ENCODE measurements at places on chromosomes 11 and 22. TPM values are rescaled to one million over a fixed set of nuclear protein-coding genes. Genes with fewer than 3 reads are reported as not detected.

- DNase-seq: no peak
These were observed 93.4 kb upstream of the SEPTIN5 start for GRCh38 chr22:19620742-19621371.

GRCh38 chr11:2836315-2837095, 49.1 kb downstream of the CDKN1C start:
- no peak for DNase-seq

DNA sequence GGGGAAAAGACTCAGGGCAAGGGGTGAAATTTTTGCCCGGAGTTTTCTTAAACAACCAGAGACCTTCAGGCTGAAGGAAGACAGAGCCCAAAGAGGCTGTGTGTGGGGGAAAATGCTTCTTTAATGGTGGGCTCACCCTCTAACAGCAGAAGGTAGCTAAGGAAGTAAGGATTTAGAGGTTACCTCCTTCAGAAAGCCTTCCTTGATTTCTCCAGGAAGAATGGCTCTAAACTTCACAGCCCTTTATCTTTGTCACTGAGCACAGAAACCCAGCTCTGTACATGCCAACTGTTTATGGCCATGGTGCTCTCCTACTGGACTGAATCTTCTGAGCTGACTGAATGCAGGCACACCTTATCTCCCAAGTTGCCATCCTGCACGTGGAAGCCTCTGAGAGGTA, 196.0 kb downstream of the TENM4 start:
- DNase-seq: no peak

GRCh38 chr11:132278801-132279574, 908.6 kb downstream of the NTM start:
- DNase-seq: no peak

DNA sequence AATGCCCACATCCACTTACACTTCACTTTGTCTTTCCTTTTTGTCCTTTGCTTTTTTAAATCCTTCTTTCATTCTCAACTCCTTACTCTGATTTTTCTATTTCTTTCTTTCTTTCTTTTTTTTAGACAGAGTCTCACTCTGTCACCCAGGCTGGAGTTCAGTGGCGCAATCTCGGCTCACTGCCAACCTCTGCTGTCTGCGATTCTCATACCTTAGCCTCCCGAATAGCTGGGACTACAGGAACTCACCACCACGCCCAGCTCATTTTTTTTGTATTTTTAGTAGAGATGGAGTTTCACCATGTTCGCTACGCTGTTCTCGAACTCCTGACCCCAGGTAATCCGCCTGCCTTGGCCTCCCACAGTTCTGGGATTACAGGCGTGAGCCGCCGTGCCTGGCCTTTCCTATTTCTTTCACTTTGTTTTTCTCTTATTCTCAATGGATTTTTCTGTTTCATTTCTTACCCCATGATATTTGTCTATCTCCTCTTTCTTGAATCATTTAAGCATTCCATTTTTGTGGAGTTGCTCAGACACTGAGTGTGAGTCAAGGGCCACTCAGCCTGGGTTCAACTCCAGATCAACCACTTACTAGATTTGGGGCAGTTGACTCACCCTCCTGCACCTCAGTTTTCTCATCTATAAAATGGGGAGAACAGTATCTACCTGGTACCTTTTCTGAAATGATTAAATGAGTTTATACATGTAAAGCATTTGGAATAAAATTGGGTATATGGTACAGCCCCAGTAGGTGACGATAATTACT, 7.6 kb downstream of the KCNJ5 start:
- no peak for DNase-seq

GRCh38 chr22:50576070-50576469, 2.2 kb downstream of the CPT1B start:
- no peak for DNase-seq

DNA sequence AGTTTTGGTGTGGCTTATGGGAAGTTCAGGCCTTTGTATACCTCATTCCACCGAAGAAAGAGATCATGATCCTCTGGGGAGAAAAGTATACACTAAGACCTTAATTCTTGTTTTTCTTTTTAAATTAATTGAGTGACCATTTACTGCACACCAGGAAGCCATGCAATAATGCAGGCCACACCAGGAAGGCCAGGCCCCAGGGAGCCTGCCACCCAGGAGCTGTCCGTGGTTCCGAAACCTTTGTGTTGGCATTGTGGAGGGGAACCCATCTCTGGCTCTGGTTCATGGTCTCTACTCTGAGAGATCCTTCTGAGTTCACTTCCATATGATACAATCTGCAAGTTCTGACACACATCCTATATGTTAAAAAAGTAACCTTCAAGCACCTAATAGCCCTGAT, 291.8 kb downstream of the MIAT start:
- no peak for DNase-seq

DNA sequence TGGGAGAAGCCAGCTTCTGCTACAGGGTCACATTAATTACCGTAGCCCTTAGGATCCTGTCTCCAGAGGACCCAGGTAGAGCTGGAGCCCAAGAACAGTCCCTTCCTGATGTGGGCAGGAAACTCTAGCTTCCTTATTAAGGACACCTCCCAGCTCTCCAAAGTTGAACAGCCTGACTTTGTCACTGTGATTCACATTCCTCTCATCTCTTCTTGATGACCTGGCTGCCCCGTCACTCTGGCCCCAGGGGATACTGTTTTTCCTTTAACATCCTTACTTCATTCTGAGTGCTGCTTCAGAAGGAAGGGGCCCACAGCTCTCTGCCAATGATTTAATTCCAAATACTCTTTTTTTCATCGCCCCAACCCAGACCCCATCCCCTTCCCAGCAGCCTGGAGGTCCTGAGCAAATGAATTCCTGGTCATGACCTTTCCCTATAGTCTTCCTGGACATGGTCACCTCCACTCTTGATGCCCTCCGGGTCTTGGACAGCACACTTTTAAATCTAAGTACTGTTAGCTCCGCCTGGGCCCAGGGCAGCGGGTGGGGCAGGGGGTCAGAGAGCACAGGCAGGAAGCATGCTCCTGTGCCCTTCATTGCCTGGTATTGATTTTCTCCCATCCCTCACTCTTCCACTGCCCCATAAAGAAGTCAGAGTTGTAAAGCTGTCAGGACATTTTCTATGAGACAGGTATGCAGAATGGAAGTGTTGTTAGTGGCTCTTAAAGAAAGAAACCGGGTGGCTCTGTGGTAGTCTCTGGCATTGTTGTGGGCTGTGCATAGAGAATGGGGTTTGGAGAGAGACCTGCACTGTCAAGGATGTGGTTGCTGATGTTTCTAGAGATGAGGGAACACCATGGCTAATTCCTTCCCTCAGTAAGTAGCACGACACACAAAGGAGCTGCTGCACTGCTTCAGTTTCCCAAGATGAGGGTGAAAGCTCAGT, 22.3 kb upstream of the SPON1 start:
- no peak for DNase-seq

DNA sequence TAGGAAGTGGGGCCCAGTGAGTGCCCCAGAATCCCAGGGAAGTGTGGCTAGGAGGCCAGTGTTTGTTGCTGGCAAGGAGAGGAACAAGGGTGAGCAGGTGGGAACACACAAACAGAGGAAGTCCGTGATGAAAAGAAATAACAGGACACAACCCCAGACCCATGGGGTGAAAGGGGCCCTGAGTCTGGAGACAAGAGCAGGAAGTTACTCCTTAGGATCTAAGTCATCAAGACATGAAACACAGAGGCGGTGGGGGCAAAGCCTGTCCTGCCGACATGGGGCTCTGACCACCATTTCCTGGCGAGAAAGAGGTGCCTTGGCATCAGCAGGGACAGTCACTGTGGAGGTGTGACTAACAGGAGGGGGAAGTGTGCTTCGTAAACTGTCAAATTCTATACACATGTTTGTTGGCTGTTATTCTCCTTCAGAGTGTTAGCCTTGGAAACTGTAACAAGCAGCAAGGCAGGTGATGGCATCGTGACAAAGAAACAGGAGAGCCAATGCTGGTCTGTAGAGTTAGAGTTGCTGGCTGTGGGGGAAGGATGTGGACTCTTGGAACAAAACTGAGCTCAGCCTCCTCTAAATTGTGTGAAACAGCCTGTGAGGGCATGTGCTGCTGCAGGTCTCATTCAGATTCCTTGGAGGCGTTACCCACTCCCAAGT, 21.7 kb downstream of the CHST1 start:
- DNase-seq: no peak

- DNase-seq: peak; percentile 53
These were observed 10.5 kb downstream of the TPST2 start for GRCh38 chr22:26579331-26579886.

DNA sequence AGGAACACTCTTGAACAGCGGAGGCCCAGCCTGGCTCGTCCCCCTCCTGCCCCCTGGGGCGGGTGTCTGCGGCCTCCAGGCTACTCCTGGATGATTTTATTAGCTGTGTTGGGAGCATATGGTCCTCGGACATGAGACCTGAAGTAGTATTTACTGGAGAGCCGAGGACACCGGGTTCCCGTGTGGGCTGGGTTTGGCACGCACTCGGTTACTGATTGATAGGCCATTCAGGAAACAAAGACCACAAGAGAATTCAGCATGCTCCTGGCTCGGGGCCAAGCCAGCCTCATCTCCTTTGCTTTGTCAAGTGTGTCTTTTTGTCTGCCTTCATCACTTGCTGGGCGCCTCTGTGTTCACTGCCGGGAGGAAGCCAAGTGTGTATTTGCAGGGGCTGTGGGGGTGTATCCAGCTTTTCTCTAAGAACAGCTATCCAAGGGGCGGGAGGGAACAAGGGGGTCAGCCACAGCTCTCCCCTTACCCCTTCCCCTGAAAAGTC, 9.7 kb downstream of the FXYD2 start:
- peak; percentile 86 for DNase-seq

- no peak for DNase-seq
These were observed 39.6 kb downstream of the ARHGAP42 start for GRCh38 chr11:100726680-100727079.

GRCh38 chr11:12968826-12969225, 40.3 kb upstream of the RASSF10 start:
- DNase-seq: no peak

DNA sequence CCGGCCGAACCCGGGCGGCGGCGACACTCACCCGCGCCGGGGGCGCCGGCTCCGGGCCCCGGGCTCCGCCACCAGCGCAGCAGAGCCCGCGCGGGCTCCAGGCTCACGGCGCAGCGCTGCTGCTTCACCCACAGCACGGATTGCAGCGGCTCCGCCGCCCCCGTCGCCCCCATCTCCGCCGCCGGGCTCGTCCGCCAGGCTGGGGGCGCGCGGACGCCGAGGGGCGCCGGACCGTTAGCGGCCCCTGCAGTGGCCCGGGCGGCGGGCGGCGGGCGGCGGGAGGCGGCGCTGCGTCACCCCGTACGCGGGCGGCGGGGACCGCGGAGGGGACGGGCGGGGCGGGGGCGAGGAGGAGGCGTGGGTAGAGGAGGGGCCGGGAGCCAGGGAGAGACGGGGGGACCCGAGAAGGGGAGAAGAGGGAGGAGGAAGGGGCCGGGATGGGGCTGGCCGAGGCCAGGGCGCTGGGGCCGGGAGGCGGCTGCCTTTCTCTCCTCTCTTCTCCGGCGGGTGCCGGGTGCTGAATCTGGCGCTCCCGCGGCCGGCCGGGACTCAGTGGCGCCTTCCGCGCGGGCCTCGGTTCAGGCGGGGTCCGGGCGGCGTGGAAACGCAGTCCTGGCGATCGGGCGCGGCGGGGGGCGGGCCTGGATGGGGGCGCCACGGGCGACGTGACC, at the start of gene CERK:
Gene CERK, minus strand, starts transcription at position 277 of the 671 bp plus-strand sequence. Its CDS starts 104 bp downstream, at position 173.
- DNase-seq: peak; percentile 45

GRCh38 chr11:18798799-18799469, 7.3 kb upstream of the PTPN5 start:
- DNase-seq: no peak

- no peak for DNase-seq
These were observed 8.5 kb upstream of the ME3 start for GRCh38 chr11:86680716-86681482.

GRCh38 chr11:59758401-59759037, 3.3 kb downstream of the STX3 start:
- DNase-seq: no peak

- DNase-seq: no peak
These were observed 74.3 kb downstream of the RPUSD4 start for GRCh38 chr11:126137136-126137535.

- no peak for DNase-seq
These were observed 3.1 kb downstream of the RELT start for GRCh38 chr11:73379189-73379880.

GRCh38 chr11:17145972-17146371, 61.8 kb downstream of the PIK3C2A start:
- DNase-seq: no peak

DNA sequence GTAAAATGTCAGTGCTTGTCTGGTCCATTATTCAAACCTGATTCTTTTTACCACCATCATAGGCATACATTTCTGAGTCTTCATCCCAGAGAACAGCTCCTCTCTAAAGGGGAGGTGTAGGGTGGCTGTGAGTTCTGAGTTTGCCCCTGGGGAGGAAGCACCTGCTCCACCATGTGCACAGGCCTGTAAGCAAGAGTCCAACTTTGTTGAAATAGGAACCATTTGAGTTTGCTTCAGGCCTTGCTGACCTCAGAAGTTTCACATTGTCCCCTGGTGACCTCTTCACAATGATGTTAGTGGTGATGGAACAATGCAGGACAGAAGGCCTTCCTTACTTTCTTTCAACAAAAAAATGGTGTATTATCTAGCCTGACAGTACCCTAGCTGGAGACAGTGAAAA, 54.6 kb upstream of the TOP3B start:
- no peak for DNase-seq

DNA sequence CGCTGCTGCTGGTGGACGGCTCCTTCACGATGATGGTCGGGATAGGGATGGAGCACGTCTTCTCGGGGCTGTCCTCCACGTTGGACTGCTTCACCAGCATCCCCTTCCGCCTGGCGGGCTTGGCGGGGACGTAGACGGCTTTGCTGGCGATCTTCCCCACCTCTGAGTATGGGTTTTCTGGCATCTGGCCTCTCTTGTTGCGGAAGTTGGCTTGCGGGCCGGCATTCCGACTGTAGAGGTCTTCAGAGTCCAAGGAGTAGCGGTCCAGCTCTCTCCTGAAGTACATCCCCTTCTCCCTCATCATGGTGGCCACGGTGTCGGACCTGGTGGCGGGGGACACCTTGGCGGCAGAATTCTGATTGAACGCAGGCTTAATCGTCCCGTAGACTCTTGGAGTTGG, 88.8 kb downstream of the CTTN start:
- DNase-seq: no peak

Gene TSGA10IP
- not detected for total RNA-seq

Gene LRRN4CL
- 0.49 TPM for total RNA-seq

Gene OTOG
- total RNA-seq: not detected

Gene PPP1R14B
- total RNA-seq: 262 TPM

Gene XRRA1
- 14.5 TPM for total RNA-seq

Gene C22orf15
- not detected for total RNA-seq

Gene UBQLNL
- total RNA-seq: 0.32 TPM

Gene MFNG
- total RNA-seq: 88.7 TPM

Gene APOBEC3G
- 29.1 TPM for total RNA-seq

Gene SCGB1C1
- total RNA-seq: 0.64 TPM

Gene MIAT
- total RNA-seq: 11.4 TPM

Gene OR52A1
- not detected for total RNA-seq

Gene MLC1
- 0.29 TPM for total RNA-seq

All from activated naive CD4-positive, alpha-beta T cell treated with anti-CD3 and anti-CD28 coated beads, Interleukin-2, amount 50 U/mL, for 72 hours (primary cell).